ENCODE measurements at places on chromosomes 13 and 19.
A peak's percentile ranks its signal among the peaks of the same experiment; 100 is the strongest.

- no peak for DNase-seq
Measured at GRCh38 chr13:93511011-93511410, 284.4 kb downstream of the GPC6 start.

DNA sequence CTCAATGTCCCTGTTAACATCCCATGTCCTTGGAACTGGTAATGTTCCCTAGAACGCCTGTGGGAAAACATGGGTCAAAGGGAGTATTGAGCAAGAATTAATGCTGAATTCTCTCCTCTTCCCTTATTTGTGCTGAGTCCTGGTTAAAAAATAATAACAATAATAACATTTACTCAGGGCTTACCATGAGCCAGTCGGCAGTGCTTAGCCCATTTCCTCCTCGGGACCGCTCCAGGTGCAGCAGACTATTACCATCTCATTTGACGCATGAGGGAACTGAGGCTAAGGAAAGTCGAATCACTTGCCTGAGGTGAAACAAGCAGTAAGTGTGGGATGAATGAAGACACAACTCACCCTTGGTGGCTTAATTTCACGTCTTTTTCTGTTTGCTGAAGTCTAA, 33.6 kb upstream of the SLC15A1 start:
- no peak for DNase-seq

GRCh38 chr13:80527400-80527799, 186.5 kb upstream of the SPRY2 start:
- no peak for DNase-seq

DNA sequence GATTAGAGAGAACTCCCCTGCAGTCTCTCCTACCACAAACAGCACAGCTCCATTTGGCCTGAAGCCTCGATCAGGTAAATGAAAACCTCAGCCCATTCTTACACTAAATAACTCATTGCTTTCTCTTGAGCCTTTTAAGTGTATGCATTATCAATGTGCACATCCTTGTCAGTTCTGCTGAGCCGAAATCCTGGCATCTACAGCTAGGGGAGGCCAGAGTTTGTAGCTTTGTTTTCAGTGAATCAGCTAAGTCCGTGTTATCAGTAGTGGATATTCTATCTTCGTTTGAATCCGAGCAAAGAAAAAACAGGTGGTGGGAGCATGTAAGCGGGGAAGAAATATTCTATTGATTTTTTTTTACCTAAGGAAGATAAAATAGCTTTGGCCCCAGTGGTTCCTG, 84.4 kb downstream of the ESD start:
- no peak for DNase-seq

- DNase-seq = no peak
Measured at GRCh38 chr19:30064348-30064699, 122.3 kb downstream of the URI1 start.

DNA sequence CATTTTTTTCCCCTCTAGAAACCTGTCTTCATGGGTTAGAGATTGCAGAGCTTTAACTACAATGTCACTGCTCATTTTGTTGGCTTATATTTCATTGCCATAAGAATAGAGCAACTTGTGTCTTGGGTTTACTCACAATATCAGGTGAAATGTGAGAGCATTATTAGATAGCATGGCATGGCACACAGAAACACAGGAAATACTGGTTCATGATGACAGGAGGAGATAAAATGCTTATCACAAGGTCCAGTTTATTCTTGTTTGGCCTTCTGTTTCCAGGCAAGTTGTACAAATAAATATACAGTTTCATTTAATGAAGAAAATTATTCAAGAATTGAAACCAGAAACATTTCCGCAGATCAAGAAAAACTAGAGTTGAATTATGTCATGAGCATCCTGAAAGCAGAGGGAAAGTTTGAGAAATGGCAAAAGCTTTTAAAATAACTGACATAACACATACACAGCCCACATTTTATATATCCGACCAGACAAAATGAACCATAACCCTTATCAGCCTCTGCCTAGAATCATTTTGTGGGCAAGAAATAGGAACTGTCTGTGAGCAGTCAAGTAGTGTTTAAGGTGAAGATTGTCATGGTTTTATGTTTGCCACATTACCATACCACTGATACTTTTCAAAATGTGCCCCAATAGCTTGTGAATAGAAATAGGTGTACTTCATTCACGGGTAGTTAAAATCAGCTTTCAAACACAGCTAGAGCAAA, 297.9 kb upstream of the ARGLU1 start:
- DNase-seq = no peak

GRCh38 chr19:3506384-3507340, 551 bp downstream of the FZR1 start:
- DNase-seq = no peak

DNA sequence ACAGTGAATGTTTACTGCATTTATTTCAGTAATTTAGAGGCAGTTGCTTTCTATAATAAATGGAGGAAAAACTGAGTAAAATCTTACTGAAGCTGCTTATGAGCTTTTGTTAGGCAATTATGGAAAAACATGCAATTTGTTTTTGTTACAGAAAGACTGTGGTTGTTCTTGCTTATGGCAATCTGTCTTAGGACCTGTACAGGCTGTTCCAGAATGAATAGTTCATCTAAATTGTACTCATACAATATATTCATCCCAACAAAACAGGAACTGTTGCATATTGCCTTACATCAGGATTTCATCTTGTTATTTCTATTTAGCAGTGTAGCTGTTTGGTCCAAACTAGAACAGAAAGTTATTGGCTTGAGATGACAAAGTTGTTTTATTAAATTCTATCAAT, 199.2 kb downstream of the NALCN start:
- DNase-seq = no peak

DNA sequence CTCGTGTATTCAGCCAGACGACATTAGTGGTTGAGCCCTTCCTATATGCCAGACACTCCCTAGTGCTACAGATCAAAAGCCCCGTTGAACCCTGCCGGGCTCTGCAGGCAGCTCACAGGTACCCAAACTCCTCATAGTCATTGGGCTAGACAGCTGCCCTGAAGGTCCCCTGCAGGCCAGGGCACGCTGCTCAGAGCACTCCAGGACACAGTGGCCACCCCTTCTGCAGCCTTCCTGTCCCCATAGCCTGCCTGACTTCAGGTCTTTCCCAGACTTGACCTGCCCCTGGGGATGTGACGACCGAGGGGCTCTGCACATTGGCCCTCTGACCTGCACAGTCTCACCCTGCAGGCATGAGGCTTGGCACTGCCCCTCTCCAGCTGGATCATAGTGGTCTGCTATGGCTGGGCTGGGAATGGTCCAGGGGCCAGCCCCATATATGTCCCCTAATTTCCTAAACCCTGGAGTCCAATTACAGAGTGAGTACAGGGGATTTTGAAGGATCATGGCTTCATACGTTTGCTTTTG, 64.2 kb upstream of the UBAC2 start:
- DNase-seq = no peak

DNA sequence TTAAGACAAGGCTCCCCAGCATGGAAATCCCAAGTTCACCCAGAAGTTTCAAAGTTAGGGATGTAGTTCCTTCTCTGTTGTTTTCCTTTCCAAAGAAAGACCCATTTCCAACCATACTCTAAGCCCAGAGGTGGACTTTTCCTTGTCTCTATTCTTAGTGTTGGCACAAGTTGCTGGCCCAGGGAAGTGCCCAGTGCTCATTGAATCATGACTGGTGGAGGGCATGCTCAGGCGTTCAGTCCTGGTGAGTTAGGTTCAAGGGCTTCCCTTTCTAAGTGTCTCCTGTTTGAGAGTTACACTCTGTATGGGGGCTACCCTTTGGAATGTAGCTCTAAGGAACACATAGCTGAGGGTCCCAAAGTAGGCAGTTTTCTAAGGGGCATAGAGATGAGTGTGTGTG, 389.5 kb downstream of the KCNRG start:
- no peak for DNase-seq

DNA sequence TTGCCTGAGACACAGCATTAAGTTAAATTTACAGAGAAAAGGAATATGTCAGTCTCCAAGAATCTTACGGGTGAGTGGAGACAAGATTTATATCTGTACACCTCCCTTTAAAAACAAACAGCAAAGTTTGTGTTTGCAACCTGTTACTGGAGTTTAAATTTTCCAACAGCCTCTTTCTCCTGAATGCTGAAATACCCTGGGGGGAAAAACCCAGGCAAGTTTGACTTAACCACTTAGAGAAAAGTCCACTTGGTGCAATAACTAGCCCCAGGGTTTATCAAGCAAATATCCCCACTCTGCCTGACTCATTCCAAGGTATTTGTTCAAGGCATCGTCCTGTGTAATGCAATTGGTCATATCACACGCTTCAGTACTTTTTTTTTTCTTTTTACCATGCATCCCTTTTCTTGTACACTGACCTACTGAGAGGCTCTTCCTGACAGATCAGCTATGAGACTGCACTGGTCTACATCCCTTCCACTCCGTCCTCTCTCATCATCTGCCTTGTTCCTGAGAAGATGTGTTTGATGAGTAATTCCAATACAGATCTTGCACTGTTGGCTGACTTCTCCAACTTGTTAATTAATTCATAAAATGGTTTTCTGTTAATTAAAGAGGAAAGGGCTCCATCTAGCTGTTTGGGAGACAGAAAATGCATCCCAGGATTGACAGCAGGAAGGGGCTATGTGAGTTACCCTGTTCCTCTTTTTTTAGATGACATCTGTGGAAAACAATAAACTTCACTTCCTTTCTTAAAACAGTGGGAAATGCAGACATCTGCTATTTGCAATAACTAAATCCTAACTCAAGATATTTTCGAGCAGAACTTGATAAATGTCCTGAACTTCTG, 212.5 kb upstream of the IRS2 start:
- DNase-seq = no peak

GRCh38 chr19:14475251-14476073, at the start of gene PTGER1:
TSS of gene PTGER1 (minus strand) at chr19:14475354. CDS start at chr19:14474320, 1,034 bp downstream.
- peak; percentile 5 for DNase-seq

DNA sequence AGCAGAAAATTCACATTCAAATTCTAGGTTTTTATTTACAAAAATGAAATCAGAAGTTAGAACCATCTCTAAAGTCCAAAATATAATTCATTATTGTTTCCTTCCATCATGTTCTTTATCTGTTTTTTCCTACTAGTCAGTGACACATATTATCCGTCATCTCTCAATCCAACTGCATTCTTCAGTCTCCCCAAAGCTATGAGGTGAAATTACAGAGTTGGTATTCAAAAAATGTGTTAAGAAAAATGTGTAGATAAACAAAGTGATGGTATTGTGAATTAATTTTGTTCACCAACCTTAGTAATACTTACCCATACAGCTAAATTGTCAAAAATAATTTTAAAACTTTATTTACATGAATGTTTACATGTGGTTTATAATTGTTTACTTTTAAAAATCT, 448.7 kb upstream of the MIR17HG start:
- no peak for DNase-seq

GRCh38 chr13:46893798-46894560, 2.9 kb downstream of the HTR2A start:
- peak; percentile 80 for DNase-seq

DNA sequence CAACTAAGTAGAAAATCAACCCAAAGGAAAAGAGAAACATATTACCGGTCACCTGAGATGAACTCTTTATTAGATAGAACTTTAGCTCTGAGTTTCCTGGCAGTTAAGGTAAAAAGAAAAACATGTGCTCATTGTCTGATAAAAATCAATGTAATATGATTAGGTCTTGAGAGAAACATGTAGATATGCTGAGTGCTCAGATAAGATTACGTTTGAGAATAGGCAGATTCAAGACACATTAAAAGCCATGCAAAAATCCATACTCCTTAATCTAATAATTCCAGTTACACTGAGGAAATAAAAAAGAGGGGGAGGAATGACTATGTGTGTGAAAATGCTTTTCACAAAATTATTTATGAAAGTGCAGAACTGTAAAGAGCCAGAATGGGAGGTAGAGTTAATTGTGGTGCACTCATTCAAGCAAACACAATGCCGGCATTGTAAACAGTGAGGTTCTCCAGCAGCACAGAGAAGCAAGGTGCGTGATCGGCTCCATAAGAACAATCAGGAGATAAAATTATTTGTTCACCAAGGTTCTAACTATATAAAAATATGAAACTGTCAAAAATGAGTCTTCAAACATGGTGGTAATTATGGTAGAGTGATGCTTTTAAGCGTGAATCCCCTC, 88.8 kb downstream of the MBNL2 start:
- DNase-seq = peak; percentile 84

DNA sequence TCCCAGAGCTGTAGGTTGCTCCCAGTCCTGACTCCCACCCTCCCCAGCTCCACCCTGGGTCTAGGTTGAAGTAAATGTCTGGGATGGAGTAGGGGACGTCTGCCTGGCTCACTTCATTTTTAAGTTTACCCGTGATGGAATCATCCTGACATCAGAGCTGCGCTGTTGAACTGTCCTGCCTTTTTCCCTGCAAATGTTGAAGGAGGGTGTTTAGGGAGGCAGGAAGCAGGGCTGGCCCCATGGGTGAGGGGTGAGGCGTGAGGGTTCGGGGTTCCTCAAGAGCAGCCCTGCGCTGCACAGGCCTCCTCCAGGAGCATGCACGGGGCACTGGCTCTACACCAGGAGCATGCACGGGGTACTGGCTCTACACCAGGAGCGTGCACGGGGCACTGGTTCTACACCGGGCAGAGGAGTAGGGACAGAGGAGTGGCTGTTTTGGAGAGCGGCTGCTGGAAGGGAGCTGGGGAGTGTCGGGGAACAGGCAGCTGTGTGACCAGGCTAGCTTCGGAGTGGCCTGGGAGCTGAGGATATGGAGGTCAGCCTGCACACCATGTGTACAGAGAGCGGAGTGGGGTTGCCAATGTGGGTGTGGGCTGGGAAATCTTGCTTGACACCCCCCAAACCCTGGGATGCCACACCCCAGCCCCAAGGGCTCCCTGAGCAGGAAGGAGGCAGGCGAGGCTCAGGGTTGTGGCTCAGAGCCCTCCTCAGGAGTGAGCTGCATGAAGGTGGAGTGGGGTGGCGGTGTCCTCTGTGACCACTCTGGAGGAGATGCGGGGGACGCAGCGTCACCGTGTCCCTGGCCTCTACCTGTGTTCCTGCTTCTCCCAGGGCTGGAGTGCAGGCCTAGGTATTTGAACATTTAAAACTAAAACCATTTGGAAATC, 63.3 kb downstream of the GPR12 start:
- no peak for DNase-seq

DNA sequence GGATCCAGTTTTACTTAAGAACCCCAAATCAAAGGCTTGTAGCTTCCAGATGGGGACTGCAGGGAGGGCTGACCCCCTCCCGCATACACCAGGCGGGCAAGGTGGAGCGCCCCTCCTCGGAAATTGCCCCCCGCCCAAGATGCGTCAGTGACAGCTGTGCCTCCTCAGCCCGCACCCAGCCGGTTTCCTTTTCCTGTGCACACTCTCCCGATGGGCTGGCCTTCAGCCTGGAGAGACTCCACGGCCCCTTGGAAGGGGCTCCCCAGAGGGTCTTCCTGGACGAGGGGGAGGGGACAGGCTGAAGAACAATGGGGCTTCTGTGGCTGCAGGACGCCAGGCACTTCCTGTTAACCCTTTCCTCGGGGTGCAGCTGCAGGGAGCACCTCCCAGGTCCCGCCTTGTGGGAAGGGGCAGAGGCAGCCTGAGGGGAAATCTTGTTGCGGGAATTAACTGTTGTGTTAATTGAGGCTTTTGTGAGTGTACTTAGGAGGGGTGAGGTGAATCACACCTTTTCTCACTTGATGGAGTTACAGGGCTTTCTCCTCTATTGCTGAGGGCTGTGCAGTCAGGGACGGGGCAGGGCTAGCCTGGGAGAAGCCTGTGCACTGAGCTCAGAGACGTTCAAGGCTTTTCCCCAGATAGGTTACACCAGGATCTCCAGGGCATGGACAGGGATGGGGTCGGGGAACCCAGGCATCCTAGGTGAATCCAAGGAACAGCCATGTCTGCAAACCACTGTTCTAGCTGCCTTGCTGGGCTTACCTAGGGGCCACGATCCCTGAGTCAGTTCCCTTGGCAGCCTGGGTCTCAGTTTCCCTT, 14.3 kb downstream of the IER2 start:
- DNase-seq = no peak
